Amniotic stem cell (primary cell): ENCODE measurements at places on chromosomes 4 and X.

DNA sequence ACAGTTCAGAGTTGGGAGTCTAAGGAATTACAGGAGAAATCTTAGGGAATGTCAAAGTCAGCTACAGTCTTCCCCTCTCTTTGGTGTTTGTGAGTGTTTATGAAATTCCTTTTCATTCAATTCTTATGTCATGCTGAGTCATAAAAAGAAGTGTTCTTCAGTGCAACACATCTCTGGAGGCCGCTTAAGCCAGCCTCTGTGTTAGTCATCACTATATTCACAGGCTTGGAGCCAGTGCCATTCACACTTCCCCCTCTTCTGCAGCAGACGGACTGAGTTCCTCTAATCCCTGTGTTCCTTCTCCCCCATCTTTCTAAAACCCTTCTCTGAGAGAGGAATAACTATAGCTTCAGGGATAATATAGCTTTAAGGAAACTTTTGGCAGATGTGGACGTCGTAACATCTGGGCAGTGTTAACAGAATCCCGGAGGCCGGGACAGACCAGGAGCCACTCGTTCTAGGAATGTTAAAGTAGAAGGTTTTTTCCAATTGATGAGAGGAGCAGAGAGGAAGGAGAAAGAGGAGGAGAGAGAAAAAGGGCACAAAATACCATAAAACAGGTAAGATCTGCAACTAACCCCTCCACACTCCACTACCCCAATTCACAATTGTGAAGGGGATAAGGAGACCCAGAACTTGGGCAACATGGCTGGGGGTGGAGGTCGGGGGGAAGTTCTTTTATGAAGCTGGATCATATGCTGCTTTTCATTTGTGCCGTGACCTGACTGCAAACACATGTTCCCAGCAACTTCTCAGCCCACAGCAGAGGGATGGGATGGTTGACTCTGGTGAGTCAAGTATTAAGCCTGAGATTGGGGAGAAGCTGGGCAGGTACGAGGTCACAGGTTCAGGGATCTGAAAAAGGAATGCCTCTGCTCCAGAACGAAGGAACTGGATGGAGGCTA lies at the start of gene SRPX2:
Gene SRPX2 (plus strand): TSS at position 244 of the 905 bp plus-strand sequence. CDS start 2,124 bp downstream, outside the sequence.
- DNase-seq: peak; percentile 59

DNA sequence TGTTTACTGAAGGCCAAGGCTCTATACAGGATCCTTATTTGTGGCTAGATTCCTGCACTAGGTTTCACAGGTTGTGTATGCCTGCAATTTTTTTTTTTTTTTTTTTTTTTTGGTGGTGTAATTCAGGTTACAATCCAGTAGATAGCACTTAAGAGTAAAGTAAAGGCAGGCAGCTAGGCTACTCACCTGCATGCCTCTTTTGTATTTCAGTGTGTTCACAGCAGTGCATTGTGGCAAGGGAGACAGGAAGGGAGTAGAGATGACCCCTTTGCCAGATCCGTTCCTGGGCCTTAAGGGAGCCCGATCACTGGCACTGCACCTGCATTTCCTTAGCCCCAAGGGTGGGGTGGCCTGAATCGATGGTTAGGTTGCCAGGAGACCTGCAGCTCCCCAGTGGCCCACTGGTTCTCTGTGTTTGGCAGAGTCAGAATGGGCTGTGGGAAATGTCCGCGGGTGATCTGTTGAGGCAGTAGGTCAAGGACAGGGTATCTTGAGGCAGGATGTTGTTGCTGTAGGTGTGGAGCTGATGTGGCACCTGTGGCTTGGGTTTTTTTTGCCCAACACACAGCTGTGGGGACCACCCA lies 374.9 kb upstream of the AADAT start:
- no peak for DNase-seq

DNA sequence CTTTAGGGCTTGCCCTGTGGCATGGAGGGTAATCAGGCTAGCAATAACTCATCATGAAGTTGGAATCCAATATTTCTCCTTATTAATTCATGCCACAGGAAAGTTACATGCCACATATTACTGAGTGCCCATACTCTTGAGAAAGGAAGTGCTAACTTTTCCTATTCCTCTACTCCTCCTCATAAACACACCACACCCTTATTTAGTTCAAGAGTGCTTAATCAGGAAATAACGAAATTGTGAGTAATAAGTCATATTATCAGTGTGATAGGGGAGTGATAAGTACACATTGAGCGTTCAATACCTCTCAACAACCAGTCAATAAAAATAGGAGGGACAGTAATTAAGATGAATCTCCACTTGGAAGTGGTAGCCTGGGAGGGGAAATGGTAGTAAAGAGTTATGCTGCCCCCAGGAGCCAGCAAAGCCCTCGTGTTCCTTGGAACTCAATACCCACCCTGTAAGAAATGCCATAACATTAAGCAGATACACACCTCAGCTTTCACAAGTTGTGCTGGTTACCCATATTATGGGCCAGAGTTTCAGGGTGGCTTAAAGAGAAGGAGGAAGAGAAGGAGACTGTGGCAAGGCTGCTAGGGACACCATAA lies 410.0 kb upstream of the NR3C2 start:
- DNase-seq: no peak

GRCh38 chr4:189088780-189089179 lies 851.9 kb upstream of the FRG1 start:
- no peak for DNase-seq

DNA sequence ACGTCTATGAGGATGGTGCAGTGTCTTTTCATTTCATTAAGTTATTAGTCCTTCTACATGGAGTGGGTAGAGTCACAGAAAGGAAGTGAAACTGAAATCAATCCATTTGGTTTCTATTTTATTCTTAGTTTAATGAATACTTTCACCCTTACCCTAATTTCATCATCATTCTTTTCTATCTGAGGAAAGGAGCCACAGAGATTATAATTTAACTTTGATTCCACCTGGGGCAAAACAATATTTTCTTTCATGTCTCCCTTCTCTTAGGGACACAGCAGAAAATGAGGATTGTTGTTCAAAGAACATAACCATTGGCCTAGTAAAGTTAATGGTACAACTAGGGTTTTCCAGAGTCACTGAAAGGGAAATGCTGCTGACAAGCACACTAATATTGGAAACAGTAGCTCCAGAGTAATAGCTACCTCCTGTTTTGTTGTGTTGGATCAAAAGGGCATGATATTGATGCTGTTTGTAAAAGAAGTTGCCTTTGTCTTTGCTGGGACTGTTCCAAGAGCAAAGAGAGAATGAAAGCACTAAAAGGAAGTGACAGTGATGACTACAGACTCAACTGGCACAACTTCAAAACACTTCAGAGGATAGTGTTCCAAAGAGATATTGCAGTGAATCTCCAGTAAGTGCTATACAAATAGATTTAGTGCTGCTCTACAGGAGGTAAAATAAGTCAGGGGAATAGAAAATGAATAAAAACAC lies 247.1 kb upstream of the PITX2 start:
- no peak for DNase-seq

DNA sequence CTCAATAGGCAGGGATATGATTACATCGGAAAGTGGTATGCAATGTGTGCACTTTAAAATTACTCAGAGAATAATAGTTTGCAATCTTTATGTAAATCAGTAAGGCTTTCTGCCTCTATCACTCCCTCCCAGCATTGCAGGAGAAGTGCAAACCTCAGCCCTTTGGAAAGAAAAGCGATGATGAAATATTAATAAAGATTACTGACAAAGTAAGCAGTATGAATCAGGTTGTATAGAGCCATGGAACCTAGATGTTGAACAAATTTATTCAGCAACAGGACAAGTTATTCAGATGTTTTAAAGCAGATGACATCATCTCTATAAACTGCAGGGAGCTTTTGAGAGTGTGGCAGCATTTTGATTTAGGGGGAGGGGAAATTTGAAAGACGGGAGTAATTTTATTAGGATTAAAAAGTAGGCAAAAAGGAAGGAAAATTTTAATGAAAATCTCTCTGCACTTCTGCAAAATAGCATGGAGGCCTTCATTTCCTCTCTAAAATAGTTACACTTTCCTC lies 631.7 kb upstream of the GRIA3 start:
- no peak for DNase-seq

- DNase-seq: no peak
Observed at GRCh38 chrX:40298572-40299479, 201.1 kb upstream of the BCOR start.

DNA sequence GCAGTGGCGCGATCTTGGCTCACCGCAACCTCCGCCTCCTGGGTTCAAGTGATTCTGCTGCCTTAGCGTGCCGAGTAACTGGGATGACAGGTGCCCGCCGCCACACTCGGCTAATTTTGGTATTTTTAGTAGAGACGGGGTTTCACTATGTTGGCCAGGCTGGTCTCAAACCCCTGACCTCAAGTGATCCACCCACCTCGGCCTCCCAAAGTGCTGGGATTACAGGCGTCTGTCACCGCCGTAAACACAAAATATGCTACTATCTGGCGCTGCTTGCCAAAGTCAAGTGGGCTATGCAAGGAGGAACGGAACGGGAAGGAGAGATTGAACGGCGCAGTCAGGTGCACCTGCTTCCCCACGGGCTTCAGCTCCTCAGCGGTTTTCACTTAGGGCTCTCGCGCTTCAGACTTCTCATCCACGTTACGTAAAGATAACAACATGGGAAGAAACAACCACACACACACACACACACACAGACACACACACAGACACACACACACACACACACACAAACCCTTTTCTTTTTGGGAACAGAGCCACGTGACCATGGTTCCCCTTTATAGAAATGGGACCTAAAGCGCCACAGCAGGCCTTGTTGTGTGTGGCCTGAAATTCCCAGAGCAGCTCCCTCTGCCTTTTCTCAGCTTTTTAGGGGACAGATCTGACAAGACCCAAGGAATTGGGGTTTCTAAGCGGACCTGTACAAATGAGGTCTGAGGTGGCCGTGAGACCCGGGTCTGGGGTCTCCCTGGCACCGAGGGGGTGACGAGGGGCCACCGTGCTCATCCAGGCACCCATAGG lies 1.5 kb downstream of the P2RY8 start:
- DNase-seq: no peak

- no peak for DNase-seq
Observed at GRCh38 chr4:113957956-113958355, 21.5 kb downstream of the ARSJ start.

GRCh38 chrX:13658602-13659001 lies 5.7 kb downstream of the TCEANC start:
- peak; percentile 7 for DNase-seq

DNA sequence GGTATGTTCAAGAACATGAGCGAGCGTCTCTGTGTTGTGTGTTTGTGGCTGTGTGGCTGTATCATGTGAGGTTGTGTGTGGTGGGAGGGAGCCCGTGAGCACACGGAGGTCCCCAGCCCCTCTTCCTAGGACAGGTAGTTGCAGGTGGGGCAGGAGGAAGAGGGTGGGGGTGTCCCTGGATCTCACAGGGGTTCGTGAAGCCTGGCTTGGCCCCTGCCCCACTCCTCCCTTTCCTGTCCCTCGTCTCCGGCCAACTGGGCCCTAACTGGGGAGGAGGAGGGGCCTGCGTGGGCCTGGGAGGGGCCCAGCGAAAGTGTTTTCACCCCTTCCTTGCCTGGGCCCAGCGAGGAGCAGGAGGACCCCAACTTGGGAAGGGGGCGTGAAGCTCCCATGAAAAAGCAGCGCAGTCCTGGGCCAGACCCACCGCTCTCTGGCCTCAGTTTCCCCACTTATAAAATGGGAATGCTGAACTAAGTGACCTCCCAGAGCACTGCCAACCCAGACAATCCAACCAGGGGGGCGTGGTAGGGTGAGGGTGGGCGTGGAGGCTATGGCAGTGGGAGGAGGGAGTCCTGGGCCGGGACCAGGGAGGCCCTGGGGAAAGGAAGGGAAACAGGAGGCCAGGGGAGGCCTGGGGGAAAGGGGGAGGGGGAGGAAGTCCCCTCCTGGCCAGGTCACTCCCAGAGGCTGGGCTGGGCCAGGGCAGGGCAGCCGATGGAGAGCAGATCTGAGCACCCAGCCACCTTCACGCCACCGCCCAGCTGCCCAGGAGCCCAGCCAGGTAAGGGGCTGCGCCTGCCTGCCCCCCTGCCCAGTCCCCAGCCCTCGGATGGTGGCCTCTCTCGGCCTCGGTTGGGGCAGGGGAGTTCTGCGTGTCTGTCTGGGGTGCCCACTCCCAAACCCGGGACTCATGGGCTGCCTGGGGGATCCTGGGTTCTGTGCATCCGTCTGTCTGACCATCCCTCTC lies at the start of gene AVPR2:
Gene AVPR2 (plus strand): TSS at position 683 of the 967 bp plus-strand sequence. CDS start 473 bp downstream, outside the sequence.
- no peak for DNase-seq

DNA sequence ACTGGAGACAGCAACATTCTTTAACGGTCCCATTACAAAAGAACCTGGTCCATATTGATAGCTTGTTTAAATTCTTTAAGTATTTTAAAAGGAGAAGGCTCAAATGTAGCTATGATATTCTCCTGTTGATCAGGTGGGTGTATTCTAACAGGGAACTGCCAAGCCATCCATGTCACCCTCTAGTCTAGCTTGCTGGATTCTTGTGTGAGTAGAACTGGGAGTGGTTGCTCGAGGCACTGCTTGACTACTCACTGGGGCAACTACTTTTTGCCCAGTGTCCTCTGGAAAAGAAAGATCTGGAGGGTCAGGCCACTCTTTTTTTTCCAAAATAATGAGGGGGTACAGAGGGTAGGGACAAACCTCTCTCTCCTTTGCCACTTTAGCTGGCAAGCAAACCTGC lies 155.1 kb downstream of the ZNF518B start:
- no peak for DNase-seq

GRCh38 chr4:51825341-51825740 lies 17.6 kb upstream of the DCUN1D4 start:
- DNase-seq: no peak

DNA sequence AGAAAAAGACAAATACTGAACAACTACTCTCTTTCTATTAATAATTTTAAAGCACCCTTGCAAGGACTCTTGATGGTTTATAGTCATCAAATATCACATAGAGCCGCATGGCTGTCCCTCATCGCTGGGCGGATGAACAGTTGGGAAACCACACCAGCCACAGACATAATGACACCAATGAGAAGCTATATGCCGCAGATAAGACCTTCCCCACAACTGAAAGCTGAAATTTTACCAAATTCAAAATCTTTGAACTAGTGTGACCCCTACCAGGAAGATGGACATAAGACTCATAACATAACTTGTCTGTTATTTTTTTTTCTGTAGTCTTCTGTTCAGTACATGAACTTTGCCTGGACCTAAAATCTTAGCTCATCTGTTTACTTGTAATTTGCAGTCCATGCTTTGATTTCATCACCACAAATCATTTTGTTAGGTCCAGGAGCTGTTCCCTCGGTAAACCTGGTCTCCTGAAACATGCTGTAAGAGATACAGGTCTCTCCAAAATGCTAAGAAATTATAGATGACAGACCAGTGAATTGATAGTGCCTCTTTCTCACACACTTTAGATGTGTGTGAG lies 157.3 kb upstream of the RAPGEF2 start:
- no peak for DNase-seq

- no peak for DNase-seq
Observed at GRCh38 chrX:10083809-10084208, 73.0 kb upstream of the CLCN4 start.

DNA sequence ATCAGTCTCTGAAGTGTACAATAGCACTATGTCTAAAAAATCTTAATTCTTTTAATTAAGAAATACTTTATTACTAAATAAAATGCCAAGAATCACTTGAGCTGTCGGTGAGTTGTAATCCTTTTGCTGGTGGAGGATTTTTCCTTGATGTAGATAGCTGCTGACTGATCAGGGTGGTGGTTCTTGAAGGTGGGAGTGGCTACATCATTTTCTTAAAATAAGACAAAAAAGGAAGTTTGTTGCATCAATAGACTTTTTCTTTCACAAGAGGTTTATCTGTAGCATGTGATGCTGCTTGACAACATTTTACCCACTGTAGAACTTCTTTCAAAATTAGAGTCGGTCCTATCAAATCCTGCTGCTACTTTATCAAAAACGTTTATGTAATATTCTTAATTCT lies 68.8 kb upstream of the ZC4H2 start:
- DNase-seq: no peak

GRCh38 chrX:96564595-96564994 lies 120.0 kb upstream of the DIAPH2 start:
- DNase-seq: no peak
